ENCODE measurements at places on chromosomes 2 and 18.

GRCh38 chr2:64727013-64727767 lies 73.5 kb upstream of the SERTAD2 start:
- no peak for DNase-seq

DNA sequence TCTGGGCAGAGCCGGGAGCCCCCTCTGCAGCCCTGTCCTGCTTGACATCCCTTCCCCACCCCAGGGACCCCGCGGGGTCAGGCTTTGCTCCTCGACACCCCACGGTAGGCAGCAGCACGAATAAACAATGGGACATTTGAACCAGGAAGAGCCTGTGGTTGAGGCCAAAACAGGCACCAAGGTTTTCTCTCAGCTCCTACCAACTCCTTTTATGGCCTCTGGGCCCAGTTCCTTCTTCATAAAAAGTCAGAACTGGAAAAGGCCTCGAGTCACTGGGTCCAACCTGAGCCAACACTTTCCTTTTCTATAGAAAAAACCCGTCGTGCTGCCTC lies 20.6 kb downstream of the TEX44 start:
- no peak for DNase-seq

GRCh38 chr2:567865-568638 lies 109.2 kb downstream of the TMEM18 start:
- DNase-seq, result no peak

- no peak for DNase-seq
Observed at GRCh38 chr2:196173505-196173904, 2.1 kb upstream of the STK17B start.

GRCh38 chr2:129722306-129723019 lies 257.0 kb upstream of the RAB6C start:
- DNase-seq, result no peak

DNA sequence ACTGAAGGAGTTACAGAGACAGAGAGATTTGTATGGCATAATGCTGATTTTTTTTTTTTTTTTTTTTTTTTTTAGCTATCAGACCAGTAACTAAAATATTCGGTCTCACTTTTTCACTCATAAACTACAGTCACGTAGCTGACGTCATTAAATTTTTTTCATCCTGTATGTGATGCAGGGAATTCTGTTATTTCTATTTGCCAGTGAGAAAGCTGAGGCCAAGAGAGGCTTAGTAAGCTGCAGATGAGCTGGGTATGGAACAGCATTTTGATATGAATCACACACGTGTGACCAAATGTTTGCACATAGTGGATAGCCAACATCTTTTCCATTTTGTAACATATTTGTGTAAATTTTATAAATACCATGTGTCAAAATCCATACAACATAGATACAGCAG lies 79.1 kb upstream of the EPB41L3 start:
- DNase-seq, result no peak

GRCh38 chr2:183000846-183001245 lies 37.4 kb downstream of the NCKAP1 start:
- no peak for DNase-seq

DNA sequence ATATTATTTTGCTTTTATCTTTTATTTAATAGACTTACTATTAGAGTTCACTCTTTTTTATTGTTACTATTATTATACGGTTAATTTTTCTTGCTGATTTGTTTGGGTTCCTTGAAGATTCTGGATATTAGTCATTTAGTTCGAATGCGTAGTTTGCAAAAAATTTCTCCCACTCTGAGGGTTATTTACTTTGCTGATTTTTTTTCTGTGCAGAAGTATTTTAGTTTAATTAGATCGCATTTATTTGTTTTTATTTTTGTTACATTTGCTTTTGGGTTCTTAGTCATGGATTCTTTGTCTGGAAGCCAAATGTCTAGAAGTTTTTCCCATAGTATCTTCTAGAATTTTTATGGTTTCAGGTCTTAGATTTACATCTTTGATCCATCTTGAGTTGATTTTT lies 585.2 kb downstream of the CPS1 start:
- no peak for DNase-seq

DNA sequence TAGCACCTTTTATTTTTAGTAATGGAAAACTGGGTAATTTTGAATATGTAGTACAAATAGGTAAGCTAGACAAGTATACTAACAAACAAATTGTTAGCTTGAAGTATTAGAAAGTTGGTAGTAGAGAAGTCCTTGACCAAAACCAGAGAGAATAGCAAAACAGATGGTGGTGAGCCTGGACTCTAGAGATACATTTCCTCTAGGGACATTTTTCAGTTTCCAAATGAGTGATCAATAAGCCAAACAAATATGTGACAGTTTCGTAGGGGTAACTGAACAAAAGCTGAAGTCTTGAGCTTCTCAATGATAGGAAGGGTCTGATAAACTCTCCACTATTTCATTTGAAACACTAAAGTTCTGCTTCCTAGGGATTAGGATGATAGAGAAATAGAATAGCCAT lies 692.0 kb upstream of the FAM98A start:
- no peak for DNase-seq

GRCh38 chr2:160697817-160698216 lies 204.2 kb upstream of the RBMS1 start:
- no peak for DNase-seq

GRCh38 chr2:926259-926793 lies 24.3 kb upstream of the SNTG2 start:
- DNase-seq, result no peak

DNA sequence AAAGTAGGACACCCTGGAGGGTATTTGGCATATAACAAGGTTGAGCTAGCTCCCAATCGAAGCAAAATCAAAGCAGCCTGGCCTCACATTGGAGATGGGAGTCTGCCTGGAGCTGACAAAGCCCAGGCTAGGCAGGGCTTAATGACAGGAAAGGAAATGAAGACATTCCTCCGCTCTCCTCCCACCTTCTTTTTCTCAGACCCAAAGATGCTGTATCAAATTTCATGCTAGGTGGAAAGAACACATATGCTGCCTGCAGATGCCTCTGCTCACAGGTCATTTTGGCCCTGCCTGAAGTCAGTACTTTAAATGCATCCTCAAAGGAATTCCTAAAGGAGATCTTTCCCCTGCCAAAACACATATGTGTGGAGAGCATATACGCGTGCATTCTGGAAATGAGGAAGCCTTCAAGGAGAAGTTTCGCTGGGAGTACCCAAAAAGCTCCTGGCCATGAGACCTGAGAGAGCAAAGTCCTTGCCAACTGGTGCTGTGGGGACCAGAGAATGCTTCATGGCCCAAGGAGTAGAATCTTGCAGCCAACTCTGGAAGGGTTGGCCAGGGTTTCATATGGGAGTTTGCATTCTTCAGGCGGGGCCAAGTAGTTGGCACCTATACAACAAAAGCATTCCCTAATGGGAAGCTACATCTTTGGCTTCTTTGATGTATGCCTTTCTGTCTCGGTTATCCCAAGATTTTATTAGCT lies 88.0 kb downstream of the AQP4 start:
- no peak for DNase-seq

- no peak for DNase-seq
Observed at GRCh38 chr18:42860011-42860410, 255.5 kb downstream of the RIT2 start.

- no peak for DNase-seq
Observed at GRCh38 chr18:32742579-32742978, 30.2 kb downstream of the KLHL14 start.

DNA sequence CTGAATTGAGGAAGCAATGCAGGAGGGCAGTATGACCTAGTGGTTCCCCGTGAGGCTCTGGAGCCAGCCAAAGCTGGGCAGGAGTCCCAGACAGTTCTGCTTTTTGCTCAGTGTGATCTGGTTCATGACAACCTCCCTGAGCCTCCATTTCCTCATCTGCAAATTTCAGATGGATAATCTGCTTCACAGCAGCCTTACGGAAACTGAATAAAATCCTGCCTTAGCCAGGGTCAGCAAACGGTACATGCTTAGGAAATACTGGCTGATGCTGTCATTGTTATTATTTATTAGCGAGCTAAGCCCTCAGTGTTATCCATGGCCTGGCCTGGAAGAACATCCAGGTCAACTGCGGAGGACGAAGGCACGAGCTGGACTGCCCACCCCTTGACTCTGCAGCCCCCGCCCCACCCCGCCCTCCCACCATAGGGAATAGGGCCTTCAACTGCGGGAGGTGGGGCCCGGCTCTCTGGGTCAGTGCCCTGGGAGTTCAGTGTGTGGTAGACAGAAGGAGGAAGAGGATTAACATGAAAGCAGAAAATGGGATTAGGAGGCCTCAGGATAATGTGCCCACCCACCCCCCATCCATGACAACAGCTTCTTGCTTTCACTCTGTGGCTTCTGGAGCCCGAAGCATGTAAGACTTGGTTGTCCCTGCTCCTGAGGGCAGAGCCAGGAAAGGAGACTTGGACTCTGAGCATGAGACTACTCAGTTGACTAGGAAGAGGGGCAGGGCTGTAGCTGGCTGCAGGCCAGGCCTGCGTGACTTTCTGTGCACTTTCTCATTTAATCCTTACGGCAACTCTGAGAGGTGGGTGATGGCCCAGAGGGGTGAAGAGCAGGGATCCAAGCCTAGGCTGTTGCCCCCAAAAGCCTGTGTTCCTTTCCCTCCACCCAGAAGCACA lies 13.1 kb downstream of the PKDCC start:
- peak; percentile 57 for DNase-seq

GRCh38 chr18:26511339-26512071 lies 36.8 kb downstream of the KCTD1 start:
- DNase-seq, result no peak

DNA sequence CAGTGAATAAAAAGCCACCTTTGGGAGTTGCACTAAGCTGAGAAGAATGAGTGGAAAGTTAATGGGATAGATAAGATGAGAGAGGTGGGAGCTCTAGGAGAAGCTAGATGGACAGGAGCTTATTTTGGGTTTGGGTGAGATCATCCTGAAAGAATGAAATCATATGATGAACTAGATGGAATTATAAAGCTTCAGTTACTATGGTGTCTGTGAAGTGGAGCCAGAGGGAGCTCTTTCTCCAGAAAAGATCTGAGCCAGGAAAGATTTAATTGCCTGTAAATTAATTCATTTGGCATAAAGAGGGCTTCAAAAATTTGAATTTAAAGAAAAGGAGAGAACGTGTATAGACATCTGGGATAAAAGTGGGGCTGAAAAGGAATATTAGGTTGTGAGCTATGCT lies 10.3 kb downstream of the DNAH6 start:
- no peak for DNase-seq

- no peak for DNase-seq
Observed at GRCh38 chr2:160264308-160264707, 64.2 kb upstream of the ITGB6 start.

DNA sequence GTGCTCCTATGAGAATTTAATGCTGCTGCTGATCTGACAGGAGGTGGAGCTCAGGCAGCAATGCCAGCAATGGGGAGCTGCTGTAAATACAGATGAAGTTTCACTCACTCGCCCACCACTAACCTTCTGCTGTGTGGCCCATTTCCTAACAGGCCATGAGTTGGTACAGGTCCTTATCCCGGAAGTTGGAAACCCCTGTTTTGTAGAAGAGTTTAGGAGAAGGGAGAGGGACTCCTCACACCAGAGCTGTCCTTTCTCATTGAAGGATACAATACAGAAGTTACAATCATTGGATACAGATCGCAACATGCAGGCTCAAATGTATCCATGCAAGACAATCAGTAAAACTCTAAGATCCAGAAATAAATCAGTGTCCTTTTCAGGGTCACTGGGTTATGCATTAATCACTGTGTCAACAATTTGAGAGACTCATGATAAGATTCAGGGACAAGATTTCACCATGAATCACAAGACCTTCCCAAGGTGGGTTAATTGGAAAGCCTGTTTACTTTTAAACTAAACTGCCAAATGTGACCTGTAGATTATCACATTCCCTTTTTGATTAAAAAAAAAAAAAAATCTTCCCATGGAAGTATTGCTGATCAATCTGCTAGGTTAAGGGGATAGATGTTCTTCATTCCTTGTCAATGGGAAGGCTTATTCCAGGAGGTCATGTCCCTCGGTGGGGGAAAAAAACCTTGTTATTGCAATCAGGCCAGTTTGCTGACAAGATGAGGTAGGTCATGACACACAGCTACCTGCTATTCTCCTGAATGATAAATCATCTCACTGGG lies 97.2 kb downstream of the SP100 start:
- no peak for DNase-seq

DNA sequence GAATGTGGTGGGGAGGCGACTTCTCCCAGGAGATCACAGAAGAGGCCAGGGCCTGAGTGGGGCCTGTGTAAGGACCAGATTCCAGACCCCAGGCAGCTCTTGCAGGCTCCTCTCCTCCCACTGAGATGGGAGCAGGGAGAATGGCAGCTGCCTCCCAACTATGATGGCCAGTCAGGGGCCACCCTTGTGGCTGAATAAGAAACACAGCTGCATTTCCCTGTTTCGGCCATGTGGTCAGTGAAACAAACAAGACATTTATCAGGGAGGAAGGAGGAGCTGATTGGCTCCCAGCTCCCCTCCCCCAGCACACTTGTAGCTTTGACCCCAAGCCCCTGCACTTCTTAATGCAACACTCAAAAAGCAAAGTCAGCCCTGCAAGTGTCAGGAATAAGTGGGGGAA lies 143.5 kb downstream of the CELF4 start:
- no peak for DNase-seq

DNA sequence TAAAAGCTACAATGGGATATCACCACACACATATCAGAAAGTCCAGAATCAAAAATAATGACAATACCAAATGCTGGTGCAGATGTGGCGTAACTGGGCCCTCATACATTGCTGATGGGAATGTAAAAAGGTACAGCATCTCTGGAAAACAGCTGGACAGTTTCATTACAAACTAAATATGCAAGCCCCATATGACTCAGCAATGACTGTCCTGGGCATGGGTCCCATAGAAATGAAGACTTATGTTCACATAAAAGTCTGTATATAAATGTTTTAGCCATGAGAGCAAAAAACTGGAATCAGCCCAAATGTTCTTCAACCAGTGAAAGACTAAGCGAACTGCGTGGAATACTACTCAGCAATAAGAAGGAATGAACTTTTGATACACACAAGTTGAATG lies 56.7 kb downstream of the ALPK2 start:
- DNase-seq, result no peak

DNA sequence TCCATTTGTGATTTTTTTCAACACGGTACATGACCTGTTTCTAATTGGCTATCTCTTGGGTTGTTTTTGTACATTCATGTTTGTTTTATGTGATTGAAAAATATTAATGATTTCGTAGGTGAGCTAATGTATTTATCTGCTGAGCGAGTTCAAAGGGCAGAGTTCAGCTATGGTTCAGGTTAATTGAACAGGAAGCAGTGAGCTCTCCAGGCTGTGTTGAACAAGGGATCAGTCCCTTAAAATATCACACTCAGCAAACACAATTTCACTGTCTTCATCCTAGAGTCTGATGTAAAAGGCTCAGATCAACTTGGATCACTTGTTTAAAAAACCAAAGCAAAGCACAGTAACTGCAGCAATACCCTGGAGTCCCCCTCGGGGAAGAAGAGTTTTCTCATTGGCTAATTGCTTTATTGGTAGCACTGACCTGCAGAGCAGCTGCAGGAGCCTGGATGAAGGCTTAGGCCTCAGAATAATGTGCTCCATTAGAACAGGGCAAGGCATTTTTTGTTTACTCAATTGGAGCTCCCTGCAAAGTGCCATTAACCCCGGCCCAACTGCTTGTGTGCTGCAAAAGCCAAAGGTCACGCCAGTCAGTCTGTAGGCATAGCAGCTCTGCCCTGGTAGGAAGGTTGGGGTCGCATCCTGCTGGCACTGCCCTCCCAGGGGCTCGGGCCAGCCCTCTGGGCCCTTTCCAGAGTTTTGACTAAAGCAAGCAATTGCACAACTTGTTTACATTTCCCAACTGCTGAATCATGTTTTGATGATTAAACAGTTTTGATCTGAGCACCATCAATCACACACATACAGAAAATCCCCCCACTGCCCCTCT lies 10.5 kb downstream of the ONECUT2 start:
- no peak for DNase-seq

- no peak for DNase-seq
Observed at GRCh38 chr2:239895669-239896068, 129.5 kb downstream of the NDUFA10 start.

Measured in natural killer cell treated with Interleukin-12 subunit alpha and Interleukin-12 subunit beta and Interleukin-15 and Interleukin-18, amount 100 ng/mL, for 72 hours (primary cell).